T-helper 1 cell (primary cell): ENCODE measurements at places on chromosomes 4 and X.

GRCh38 chr4:117063961-117064696 lies 21.2 kb downstream of the TRAM1L1 start:
- no peak for DNase-seq

DNA sequence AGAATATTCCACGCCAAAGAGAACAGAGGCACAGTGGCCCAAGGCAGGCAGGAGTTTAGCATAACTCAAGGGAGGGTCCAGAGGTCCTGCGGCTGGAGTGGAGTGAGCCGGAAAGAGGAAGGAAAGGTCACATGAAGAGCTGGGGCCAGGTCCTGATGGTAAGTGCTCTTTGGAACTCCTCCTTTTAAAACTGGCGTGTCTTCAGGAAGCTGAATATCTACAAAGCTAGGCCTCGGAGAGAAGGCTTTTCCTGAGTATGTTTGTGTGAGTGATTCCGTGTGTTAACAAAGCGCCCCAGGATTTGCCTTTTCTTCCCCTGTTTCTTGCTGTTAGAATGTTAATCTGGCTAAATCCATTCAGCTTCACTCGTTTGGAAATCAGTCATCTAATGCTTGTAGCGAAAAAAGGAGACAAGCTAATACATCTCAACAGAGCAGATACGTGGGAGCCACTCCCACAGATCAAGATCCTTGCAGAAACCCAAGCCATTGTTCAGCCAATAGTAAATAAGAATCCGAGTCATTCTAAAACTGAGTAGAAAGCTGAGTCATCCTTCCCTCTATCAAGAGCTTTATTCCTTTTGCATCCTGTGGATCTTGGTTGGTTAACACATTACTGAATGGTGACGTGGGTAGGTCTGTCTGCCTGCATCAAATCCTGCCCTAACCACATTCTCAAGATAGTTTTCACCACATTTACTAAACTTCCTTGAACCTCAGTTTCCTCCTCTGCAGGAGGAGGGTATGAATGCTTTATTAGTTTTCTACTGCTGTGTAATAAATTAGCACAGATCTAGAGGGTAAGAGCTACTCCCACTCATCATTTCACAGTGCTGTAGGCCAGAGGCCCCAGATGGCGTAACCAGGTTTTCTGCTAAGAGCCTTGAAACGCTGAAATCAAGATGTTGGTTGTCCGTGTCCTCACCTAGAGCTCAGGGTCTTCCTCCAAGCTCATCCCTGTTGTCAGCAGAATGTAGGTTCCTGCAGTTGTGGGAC lies 43.2 kb upstream of the RBM47 start:
- no peak for DNase-seq

DNA sequence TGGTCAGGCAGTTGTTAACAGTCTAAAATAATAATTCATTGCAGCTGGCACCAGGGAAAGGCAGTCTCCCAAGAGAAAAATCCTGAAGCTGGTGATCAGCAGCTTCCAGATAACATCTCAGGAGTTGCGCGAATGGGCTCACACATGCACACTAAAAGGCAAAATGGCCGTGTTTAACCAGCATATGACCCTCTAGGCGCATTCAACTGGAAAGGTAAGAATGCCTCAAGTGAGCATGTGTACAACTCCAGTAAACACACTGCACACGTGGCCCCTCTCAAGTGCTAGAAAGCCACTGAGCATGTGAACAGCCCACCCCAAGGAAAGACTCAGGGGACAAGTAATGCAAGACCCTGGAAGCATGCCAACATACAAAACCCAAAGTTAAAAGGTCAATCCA lies 33.1 kb downstream of the STPG2 start:
- no peak for DNase-seq

GRCh38 chrX:78321809-78322208 lies 5.6 kb downstream of the CYSLTR1 start:
- DNase-seq, result peak; percentile 79

GRCh38 chr4:48228949-48229348 lies 40.7 kb downstream of the TEC start:
- no peak for DNase-seq

DNA sequence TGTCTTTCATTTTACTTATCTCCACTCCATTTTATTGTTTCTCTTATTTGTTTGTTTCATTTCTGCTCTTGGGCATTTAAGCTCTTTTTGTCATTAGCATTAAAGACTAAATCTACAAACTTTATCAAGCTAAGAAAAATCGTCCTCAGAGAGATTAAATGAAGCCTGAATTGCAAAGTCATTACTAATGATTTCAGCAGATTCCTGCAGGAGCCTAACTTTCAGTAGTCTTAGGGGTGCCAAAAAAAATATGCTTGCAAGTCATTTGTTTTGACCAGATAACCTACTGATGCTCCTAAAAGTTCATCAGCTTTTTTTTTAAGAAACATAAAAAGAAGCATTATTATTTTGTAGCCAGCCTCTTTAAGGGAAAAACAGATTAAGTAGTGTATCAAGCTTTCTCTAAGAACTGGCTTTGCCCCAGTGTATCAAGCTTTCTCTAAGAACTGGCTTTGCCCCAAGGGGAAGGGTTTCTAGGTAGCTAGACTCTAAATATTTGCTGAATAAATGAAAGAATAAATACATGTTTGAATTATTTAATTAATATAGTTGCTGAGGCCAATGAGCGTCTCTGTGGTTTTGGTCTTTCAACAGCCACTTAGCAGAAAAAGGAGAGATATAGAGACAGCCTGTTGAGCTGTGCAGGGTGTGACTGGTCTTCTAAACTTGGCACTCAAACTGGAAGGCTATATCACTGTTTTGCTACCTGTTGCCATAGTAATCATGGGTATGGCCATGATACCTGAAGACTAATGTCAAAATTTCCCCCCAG lies 174.2 kb downstream of the BTC start:
- DNase-seq, result no peak

- no peak for DNase-seq
Observed at GRCh38 chrX:12647230-12647629, 144.0 kb upstream of the PRPS2 start.

DNA sequence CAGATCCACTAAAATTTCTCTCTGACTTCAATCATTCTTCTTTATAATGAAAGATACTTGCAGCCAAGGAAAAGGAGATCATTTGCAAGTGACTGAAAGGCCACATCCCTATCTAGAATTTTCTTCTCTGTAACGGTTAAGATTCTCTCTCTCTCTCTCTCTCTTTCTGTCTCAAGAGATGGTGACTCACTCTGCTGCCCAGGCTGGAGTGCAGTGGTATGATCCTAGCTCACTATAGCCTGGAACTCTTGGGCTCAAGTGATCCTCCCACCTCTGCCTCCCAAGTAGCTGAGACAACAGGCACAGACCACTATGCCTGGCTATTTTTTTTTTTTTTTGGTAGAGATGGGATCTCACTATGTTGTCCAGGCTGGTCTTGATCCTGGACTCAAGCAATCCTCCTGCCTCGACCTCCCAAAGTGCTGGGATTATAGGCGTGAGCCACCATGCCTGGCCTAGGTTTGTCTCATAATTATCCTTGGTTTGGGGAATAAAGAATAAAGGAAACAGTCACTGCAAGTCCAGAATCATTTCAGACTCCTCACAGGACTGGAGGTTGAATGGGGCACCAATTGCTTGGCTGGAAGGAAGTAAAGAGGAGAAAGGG lies 33.3 kb upstream of the GALNT7 start:
- no peak for DNase-seq

GRCh38 chr4:165588534-165589315 lies 209.9 kb downstream of the CPE start:
- no peak for DNase-seq

DNA sequence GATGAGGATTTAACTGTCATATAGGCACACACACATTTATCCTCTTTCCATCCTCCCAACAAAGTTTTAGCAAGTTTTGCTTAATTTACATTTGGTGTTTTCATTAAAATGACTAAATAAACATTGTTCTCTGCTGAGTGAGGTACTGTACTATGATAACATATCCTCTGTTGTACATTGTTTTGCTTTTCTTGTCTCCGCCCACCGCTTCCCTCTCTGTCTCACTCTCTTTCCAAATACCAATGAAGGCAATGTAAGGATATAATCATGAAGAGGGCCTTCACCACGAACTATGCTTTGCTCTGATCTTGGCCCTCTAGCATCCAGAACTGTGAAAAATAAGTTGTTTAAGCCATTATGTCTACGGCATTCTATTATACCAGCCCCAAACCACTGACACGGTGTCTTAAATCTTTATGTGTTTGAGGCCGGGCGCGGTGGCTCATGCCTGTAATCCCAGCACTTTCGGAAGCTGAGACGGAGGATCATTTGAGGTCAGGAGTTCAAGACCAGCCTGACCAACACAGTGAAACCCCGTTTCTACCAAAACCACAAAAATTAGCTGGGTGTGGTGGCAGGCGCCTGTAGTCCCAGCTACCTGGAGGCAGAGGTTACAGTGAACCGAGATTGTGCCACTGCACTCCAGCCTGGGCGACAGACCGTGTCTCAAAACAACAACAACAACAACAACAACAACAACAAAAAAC lies 65.3 kb downstream of the HPRT1 start:
- no peak for DNase-seq

- no peak for DNase-seq
Observed at GRCh38 chr4:86847571-86847970, 1.6 kb downstream of the SLC10A6 start.

GRCh38 chr4:22345678-22346077 lies 170.2 kb downstream of the ADGRA3 start:
- DNase-seq, result no peak

GRCh38 chrX:2710041-2710840 lies 19.1 kb downstream of the CD99 start:
- no peak for DNase-seq

- no peak for DNase-seq
Observed at GRCh38 chrX:136065044-136065671, 79.9 kb downstream of the SLC9A6 start.

- DNase-seq, result no peak
Observed at GRCh38 chrX:42759881-42760280, 18.1 kb downstream of the PPP1R2C start.

GRCh38 chr4:118921786-118922185 lies 33.1 kb downstream of the SYNPO2 start:
- DNase-seq, result no peak

GRCh38 chr4:78665216-78665770 lies 110.9 kb upstream of the BMP2K start:
- DNase-seq, result no peak

GRCh38 chr4:41432881-41433280 lies 105.1 kb upstream of the LIMCH1 start:
- DNase-seq, result no peak

DNA sequence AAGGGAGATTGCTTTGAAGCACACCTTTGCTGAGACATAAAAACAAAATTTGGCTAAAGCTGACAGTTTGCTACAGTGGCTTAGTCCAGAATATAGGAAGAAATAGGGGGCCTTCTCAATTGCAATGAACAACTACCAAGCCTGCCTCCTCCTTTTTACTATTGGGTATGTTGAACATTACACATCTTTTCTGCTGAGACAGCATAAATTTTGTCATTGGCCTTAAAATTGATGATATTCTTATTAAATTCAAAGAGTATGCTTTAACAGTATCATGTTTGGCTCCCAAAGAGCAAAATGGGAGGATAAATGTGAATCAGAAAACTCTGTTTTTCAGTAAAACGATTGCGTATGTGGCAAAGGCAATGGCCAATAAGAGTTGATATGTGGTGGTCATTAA lies 721.9 kb upstream of the IGFBP7 start:
- no peak for DNase-seq

- no peak for DNase-seq
Observed at GRCh38 chr4:26206999-26207398, 113.8 kb upstream of the RBPJ start.

DNA sequence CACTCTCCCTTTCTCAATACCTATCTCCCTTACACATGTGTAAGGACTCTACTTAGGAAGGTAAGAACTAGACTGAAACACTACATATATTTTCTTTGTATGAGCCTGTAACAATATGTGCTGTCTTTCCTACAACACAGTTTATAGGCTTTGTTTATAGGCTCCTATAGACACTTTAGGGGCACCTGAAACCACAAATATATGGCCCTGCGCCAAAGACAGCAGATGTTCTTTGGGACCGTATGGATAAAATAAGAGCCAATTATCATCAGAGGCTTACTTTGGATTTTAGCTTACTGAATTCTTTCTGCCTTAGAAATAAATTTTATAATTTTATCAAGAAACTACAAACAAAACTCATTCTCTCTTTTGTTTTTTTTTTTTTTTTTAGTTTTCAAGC lies 16.6 kb upstream of the CXCL3 start:
- no peak for DNase-seq

DNA sequence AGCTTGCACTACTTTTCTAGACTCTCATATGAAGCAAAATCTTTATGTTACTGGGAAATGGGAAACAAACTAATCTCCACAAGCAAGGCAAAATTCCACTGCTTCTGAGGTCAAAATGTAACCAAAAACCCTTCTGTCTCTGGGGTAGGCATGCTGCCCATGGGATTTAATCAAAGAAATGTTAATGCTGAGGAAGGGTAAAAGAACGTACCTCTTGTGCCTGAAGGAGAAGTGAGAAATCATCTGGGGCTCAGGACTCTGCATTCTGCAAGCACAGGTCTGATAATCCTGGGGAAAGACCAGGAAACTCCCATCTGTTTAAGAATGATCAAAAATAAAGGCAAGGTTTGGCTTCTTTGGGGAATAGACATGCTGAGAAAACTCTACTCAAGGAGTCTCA lies 184.7 kb downstream of the GRID2 start:
- DNase-seq, result no peak

DNA sequence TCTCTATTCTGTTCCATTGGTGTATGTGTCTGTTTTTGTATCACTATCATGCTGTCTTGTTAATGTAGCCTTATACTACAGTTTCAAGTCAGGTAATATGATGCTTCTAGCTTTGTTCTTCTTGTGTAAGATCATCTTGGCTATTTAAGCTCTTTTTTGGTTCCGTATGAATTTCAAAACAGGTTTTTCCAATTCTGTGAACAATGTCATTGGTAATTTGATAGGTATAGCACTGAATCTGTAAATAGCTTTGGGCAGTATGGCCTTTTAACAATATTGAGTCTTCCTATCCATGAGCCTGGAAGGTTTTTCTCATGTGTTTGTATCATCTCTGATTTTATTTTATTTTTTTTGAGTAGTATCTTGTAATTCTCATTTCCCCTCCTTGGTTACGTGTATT lies 94.3 kb downstream of the ANAPC10 start:
- no peak for DNase-seq

DNA sequence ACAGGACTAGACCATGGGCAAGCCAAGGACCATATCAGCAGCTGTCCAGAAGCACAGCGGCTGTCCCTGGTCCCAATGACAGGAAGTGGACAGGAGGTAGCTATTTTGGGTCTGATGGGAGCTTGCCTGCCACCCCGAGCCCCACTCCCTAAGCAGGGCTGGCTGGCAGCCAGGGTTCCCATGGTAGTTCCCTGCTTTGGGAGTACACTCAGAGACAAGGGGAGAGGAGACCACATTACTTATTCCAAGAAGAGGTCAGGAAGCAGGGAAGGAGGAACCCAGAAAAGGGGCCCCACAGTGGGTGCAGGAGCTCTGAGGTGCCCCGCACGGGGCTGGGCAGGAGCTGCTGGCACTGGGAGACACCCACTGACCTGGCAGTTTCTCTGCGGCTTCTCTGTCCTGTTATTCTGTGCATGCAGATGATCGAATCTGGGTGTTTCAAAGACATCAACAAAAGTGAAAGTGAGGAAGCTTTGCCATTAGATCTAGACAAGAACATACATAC lies 36.3 kb downstream of the HTT-AS start:
- peak; percentile 15 for DNase-seq
